ENCODE measurements at places on chromosomes 6 and 20. TPM values are rescaled to one million over a fixed set of nuclear protein-coding genes. Genes with fewer than 3 reads are reported as not detected.

DNA sequence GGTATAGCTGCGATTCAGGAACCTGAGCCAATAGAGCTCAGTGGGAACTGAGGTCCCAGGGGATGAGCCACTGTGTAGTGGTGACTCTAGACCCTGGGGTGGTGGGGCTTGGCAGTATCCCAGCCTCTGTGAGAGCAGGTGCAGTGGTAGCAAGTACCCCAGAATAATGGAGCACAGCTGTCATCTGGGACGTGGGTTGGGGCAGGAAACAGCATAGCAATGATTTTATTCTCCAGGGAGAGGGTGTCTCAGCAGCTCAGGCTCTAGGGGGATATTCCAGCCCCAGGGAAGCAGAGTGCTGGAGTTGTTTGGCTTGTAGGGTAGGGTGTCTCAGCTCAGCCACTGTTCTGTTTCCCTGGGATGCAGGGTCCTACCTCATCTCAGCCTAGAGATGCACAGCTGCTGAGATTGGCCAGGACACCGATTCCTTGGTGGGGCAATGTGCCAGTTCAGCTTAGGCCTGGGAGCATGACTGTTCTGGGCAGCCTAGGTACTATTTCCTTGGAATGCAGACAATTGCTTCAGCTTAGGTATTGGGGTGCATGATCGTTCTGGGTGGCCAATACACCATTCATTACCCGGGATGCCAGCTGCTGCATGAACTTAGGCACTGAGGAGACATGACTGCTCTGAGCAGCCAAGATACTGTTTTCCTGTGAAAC lies 34.0 kb upstream of the NUP153 start:
- no peak for DNase-seq

DNA sequence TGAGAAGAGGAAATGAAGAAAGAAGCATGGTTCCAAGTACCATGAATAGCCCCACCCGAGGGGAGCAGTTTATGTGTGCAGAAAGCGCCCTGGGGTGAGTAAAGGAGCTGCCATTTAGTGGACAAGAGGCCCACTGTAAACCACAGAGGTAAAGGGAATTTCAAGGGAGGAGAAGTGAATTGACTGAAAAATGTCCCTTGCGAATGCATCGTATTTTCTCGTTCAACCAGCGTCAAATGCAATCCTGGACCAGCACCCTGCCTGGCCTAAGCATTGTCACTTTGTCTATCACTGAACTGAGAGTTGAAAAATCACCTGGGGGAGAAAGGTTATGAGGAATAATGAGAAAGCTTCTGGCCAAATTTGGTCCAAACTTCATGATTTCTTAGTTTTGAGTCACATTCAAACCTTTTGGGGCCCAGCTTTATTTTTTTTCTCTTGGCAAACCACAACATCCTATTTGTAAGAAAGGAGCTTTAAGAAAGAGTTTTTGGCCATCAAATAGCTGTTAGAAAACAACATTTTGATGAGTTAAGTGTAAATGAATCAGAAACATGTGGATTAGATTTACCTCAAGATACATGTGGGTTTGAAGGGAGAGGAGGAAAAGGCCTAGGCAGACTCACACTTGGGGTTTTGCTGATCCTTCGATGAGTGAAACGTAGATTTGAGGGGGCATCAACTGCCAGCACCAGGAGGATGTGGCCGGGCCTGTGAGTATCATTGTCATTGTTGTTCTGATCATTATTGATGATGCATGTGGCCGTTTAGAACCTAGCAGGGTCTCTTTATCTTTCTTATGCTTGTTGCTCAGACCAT lies 214.0 kb downstream of the CLIC5 start:
- no peak for DNase-seq

DNA sequence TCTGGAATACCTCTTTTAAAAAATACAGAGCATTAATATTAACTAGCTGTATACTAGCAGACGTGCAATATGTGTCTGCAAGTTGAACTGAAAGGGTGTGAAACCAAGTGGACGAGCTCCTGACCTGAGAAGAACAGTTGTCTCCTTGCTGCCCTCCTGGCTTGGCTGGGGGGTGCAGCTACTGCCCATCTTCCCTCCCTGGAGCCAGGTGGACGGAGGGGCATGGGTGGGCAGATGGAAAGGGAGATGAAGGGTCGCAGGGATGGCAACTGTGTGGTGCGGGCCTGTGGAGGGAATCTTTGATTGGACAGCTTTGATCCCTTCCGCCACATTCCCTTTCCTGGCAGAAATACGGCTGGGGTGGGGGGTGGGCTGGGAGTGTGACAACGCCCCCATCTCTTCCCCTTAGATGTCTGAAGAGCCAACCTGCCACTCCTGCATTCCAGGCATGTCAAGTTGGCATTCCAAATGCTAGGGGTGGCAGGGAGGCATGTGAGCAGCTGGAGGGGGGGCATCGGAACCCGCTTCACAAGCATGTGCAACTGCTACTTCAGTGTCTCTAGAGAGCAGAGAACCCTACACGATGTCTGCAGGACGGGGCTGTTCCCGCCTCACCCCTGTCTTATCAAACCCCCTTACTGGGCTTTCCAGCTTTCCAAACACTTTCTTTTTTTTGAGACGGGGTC lies 37.3 kb downstream of the SRSF3 start:
- DNase-seq = no peak

DNA sequence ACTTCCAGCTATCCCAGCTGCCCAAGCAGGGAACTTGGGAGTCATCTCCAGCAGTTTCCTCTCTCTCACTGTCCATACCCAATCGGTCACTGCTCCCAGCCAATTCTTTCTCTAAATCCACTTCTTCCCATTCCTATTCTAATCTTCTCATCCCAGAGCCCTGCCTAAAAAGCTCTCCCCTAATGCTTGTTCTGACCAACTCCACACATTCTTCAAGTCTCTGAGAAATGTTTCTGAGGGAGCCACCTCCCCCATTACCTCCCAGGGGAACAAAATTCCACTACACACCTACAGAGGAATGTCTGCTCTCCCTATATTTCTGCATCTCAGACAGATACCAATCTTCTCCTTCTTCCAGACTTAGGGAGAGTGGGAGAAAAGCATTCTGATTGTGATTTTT lies 14.0 kb downstream of the SLC17A4 start:
- no peak for DNase-seq

DNA sequence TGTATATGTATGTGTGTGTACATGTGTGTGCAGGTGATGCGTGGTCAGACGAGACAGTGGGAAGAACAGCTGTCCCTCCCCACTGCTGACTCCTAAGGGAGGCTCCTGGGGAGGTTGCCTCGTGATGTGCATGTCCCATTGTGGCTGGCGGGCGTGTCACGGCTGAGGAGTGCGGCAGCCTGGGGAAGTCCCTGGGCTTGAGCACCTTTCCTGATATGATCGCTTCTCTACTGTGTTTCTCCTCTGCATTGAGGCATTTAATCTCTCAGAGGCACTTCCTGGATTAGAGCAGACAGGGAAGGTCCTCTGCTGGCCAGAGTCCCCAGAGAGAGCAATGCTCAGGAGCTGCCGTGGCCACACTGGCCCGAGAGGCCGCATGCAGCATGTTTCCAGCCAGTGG lies 11.4 kb downstream of the NPBWR2 start:
- no peak for DNase-seq

GRCh38 chr6:20377623-20378265 lies 23.9 kb upstream of the E2F3 start:
- peak; percentile 62 for DNase-seq

GRCh38 chr6:30939473-30939872 lies 1.3 kb upstream of the MUCL3 start:
- no peak for DNase-seq

The MUC22 gene
- total RNA-seq = not detected

The B3GAT2 gene
- not detected for total RNA-seq

The ZBTB9 gene
- total RNA-seq = 5.3 TPM

The DNAH8 gene
- total RNA-seq = not detected

All from A172 (cell line).